Muscle of leg (tissue), 16 donors: ENCODE measurements at places on chromosomes 3 and 15. TPM values are rescaled to one million over a fixed set of nuclear protein-coding genes. Genes with fewer than 3 reads are reported as not detected.

Gene TGM4
- total RNA-seq, result not detected

Gene HHLA2
- total RNA-seq, result not detected

Gene RAD51
- 3.6 TPM for total RNA-seq

Gene RTP1
- 0.04 TPM for total RNA-seq

Gene ISG20
- total RNA-seq, result 0.35 TPM

Gene ARPP21
- 116 TPM for total RNA-seq

Gene MESP1
- 0.75 TPM for total RNA-seq

Gene STOML1
- 40.2 TPM for total RNA-seq

Gene MST1R
- 1.2 TPM for total RNA-seq
